ENCODE measurements at places on chromosomes 2 and 18.
A peak's percentile ranks its signal among the peaks of the same experiment; 100 is the strongest.

- DNase-seq, result no peak
Measured at GRCh38 chr2:170530803-170531564, 184.2 kb upstream of the SP5 start.

DNA sequence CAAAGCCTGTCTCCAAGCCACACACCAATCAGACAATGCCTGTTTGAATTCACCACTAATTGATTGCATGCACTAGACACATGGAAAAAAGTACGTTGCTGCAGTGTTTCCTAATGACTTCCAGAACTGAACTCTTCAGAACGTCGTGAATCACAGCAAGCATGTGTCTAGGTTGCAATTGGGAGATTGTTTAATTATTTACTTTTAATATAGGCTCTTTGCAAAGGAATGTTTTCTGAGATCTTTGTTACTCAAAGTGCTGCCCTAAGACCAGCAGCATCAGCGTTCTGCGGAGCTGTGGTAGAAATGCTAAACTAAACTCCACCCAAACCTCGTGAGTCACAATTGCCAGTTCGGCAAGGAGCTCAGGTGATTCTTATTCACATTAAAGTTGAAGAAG lies 52.7 kb upstream of the CCDC68 start:
- DNase-seq, result no peak

GRCh38 chr2:189231719-189232323 lies 52.3 kb upstream of the COL5A2 start:
- no peak for DNase-seq

- DNase-seq, result no peak
Measured at GRCh38 chr2:23211987-23212583, 172.9 kb upstream of the KLHL29 start.

DNA sequence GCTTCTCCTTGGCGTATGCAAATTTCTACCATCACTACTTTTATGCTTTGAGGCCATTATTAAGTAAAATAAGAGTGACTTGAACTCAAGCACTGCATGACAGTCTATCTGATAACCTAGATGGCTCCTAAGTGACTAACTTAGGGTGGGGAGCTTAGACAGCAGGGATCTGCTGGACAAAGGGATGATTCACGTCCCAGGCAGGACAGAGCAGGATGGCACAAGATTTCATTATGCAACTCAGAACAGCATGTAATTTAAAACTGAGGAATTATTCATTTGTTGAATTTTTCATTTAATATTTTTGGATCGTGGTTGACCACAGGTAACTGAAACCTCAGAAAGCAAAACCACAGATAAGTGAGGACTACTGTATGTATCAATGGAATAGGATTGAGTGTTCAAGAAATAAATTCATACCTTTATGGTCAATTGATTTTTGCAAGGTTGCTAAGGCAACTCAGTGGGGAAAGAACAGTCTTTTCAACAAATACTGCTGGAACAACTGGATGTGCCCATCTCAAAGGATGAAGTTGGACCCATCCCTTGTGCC lies 115.3 kb downstream of the MBD2 start:
- no peak for DNase-seq

- DNase-seq, result peak; percentile 27
Measured at GRCh38 chr2:23664066-23664788, 262.7 kb downstream of the ATAD2B start.

DNA sequence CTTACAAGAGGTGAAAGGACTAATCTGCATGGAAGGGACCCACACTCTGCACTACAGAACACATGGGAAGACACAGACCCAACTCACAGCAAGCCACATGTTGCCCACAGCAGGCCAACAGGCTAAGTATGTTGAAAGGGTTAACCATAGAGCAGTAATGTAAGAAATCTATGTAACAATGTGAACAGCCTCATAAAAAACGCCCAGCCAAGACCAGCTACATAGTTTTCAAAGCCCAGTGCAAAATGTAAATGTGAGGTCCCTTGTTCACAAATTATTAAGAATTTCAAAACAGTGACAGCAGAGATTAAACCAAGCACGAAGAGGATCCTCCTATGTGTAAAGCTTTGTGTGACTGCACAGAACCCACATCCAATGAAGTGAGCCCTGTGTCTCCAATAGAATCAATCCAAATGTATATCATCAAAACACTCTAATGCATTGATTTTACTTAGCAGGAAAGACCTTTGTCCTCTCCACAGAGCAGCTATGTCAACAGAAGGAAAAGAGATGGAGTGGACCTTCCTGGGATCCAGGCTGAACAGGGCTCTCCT lies 210.1 kb downstream of the AGPS start:
- no peak for DNase-seq

DNA sequence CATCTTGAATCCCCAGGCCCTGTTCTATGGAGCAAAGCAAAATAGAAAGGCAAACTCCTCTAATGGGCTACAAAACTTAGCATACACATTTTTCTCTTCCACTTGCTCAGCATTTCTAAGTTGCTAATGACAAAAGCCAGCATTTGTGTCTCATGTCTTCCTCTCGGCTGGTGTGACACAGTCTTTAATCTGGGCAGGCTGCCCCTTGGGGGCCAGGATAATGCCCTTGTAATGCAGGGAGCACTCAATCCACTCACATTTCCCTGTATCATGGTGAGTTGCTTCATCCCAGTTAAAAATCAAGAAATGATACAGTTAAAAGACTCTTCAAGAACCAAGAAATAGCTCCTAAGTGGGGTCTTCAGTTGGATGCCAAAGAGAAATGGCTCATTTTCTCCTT lies 109.1 kb upstream of the FBXO11 start:
- no peak for DNase-seq

GRCh38 chr2:96954011-96954846 lies 32.2 kb downstream of the FAM178B start:
- DNase-seq, result no peak

GRCh38 chr2:1945819-1946218 lies 201.5 kb upstream of the PXDN start:
- DNase-seq, result no peak

DNA sequence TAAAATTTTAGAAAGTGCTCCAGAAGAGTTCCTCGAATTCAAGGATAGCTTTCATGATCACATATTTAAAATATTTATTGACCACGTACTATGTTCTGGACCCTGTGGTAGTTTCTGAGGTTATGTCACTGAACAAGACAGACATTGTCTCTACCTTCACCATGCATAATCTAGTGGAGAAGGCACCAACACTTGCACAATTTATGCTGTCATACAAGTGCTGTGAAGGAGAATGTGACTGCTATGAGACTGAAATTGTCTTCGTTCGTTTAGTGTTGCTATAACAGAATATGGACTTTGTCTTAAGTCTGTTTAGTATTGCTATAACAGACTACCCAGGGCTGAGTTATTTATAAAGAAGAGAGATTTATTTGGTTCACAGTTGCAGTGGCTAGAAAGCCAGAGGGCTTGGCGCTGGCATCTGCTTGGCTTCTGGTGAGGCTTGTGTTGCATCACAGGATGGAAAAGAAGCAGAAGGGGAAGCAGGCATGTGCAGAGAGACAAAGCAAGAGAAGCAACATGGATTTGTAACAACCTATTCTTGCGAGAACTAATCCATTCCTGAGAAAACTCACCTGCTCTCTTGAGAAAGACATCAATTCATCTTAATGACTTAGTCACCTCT lies 50.0 kb upstream of the RFX8 start:
- no peak for DNase-seq

- DNase-seq, result no peak
Measured at GRCh38 chr2:161344692-161345091, 36.5 kb downstream of the PSMD14 start.

DNA sequence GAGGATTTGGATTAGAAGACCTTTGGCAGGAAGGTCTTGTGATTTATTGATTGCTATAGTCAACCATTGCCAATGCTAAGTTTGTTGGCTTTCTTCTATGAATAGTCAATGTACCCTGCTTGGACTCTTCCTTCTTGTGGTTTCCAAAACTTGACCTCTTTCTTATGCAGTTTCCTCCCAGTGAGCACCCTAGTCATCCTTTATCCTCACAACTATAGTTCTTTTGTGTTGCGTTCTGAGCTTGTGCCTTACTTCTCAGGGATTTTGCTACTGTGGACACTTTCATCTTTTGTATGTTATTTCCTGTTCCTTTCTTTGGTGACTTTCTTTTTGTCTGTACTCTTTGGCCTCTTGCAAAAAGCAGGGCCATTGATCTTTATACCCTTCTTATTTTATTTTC lies 168.2 kb downstream of the LRRTM1 start:
- no peak for DNase-seq

DNA sequence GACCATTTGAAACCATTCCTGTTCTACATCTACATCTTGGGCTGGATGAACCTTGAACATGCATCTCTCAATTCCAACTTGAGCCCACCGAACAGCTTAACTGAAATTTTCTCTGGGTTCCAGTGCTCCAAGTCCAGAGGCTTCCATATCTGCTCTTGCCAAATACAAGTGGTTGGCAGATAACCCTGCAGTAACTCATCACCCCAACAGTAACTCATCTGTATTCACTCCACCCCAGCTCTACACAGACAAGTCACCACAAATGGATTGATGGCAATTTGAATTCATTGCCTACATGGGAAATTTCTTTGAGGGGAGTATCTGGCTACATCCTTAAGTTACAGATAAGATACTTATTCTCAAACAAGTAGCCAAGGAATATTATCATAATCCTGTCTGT lies 502.4 kb upstream of the TNP1 start:
- DNase-seq, result no peak

- no peak for DNase-seq
Measured at GRCh38 chr2:85935170-85935745, 46.5 kb upstream of the ST3GAL5 start.

- DNase-seq, result no peak
Measured at GRCh38 chr2:78068808-78069207, 546.6 kb upstream of the LRRTM4 start.

DNA sequence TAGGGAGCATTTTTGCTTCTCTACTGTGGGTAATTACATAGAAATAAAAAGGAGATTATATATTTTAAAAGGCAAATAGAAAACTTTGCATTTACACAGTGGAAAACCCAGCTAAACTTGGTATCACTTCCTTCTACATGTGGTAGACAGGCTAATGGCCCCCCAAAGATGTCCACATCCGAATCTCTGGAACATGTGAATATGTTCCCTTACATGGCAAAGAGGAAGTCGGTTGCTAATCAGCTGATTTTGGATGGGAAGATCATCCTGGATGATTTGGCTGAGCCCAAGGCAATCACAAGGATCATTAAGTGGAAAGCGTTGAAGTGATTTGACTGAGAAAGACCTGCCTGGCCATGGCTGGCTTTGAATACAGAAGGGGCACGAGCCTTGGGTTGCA lies 26.2 kb downstream of the CREG2 start:
- no peak for DNase-seq

DNA sequence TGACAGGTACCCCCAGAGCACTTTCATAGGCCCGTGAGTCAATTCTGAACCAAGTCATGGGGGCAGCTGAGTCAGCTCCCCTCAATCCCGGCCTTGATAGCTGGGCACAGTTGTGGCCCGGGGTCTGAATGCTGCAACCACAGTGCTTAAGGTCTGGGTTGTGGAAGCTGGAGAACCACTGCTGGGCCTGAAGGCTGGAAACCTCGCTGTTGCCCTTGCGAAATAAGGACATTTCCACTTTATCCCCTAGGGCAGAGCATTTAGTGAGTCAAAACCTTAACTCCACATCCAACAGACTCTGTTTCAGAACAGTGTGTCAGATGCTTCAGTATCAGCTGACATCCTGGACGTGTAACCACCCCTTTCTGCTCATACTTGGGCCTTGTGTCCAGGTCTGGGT lies 58.6 kb downstream of the SP110 start:
- DNase-seq, result no peak

DNA sequence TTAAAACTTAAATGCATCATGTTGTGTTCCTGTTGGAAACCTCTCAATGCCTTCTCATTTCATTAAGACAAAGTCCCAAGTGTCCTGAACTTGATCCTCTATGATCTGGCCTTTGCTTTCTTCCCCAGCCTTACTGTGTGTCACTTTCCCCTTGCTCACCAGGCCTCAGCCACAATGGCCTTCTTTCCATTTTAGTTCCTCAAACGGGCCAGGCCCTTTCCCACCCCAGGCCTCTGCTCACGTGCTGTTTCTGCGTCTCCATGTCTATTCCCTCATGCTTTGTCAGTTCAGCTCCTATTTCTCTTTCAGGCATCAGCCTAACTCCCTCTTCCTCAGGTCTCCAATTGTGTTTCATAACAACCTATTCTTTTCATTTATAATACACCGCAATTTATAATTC lies 19.5 kb downstream of the CXCR4 start:
- no peak for DNase-seq

- no peak for DNase-seq
Measured at GRCh38 chr2:241200822-241201395, 12.4 kb downstream of the ANO7 start.

DNA sequence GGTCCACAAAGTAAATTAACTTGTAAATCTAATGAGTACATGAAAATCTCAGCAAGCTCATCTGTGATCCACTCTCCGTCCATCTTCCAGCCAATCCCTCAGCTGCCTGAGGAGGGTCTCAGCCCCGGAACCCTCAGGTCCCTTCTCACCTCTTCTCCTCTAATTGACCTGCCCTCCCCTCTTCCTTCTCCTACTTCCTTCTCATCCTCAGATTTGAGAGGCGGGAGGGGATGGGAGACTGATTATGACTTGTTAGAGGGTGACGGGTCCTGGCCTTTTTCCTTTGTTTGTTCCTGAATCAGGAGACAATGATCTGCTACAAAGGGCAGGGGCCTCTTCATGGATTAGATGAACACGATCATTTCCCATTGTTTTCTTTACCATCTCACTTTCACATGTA lies 80.1 kb downstream of the CYBRD1 start:
- no peak for DNase-seq

GRCh38 chr18:79496237-79496977 lies 100.7 kb downstream of the NFATC1 start:
- DNase-seq, result no peak

DNA sequence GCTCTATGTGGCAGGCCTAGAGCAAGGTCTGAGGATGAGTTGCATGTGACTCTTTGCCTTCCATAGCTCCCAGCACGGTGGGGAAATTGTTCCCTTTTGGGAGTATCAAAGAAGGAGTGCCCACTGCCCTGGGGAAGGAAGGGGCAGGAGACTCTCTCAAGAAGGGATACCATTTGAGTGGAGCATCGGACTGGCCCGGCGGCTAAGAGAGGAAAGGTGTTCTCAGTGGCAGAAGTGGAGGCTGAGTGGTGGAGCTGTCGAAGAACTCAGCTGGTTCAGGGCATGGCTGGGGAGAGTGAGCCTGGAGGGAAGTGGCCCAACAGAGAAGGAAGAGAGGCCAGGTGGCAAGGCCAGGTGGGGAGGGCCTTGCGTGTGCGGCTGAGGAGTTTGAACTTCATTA lies 235.2 kb downstream of the DYSF start:
- no peak for DNase-seq
